ENCODE measurements at places on chromosomes 13 and 19.

DNA sequence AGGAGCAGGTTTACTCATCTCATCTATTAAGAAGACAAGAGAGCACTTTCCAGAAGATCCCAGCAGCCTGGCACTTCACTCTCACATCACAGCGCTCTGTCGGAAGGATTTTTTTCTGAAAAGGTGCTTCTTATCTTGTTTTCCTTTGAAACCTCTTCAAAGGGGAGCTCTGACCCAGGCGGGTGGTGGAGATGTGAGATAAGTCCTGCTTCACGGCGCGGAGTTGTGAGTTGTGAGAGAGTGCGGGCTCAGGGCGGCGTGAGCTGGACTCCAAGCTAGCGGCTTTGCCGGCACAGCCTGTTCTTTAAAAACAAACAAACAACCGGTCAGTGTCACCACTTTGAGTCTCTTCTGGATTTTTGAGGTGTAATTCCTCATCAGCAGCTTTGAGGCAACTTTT lies 169.0 kb upstream of the ARGLU1 start:
- no peak for DNase-seq

DNA sequence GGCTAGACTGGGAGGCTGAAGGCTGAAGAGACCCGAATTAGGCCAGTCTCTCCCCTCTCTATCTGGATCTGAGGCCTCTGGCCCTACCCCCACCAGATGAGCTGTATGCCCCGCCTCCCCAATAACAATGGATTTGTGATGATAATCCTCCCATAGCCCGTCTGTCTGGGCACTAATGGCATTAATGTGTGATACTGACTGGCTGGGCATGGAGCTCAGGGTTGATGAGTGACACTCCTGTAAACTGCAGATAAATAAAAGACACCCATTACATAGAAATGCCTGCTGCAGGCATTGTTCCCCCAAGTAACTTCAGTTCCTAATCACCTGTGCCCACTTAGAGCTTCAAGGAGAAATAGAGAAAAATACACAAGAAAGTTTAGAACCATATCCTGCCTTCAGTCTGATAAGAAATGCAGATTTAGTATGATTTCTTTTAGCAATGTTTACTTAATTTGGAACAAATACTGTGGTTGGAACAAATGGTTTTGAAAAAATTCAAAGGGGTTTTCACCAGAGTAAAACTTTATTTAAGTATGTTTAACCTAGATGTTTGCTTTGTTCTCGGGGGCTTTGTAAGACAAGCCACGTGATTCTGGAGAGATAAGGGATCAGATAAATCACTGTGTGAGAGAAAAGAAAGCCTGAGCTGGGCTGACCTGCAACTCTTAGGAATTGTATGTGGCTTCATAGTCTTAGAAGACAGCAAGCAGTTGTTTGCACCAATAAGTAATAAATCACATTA lies 60.3 kb downstream of the TNFRSF19 start:
- DNase-seq = no peak

DNA sequence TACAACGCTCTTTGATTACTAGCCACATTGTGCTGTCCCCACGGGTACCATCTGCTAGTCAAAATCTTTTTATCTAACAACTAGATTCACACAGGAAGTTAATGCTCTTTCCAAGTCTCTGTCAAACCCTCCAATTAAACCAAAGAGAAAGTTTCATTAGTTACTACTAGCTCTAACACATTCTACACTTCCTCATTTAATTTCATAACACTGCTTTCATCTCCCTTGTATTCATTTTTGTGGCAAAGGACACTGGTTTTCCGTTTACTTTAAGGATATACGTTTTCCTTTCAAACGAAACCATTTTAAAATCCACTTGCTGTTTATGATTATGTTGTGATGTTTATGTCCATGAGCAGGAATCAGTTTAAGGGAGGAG lies 5.3 kb downstream of the DYRK1B start:
- no peak for DNase-seq

DNA sequence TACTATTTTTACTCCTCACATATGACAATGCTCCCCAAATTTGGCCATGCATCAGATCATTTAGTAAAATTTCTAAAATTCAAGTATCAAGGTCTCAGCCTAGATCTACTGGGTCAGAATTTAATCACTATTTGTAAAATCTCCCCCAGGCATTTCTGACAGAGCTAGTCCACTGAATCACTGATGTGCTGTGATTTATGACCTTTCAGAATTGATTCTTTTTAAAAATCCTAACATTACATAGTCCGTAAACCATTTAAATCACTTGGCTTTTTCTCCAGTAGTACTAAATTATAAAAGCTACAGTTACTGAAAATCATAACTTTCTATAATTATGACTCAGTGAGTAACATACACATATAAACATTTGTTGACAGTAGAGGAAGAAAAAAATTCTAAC lies 92.8 kb upstream of the RAP2A start:
- DNase-seq = no peak

GRCh38 chr13:111139873-111140561 lies 24.9 kb downstream of the ARHGEF7 start:
- DNase-seq = no peak

DNA sequence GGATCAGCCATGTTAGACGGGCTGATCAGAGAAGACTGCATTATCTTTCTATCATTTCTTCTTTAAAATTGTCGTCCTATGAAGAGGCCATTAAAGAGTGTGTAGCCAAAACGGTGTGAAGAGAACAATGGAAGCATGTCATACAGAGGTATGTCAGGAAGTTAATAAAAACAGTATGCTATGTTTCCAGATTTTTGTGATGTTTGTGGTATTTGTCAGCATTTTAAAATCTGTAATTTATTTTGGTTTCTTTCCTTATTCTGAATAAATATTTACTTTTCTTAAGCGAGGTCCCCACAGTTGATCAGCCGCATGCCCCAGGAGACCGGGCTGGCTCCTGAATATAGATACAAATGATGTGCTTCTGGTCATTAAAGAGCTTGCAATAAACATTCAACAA lies 142.9 kb upstream of the SERP2 start:
- no peak for DNase-seq

DNA sequence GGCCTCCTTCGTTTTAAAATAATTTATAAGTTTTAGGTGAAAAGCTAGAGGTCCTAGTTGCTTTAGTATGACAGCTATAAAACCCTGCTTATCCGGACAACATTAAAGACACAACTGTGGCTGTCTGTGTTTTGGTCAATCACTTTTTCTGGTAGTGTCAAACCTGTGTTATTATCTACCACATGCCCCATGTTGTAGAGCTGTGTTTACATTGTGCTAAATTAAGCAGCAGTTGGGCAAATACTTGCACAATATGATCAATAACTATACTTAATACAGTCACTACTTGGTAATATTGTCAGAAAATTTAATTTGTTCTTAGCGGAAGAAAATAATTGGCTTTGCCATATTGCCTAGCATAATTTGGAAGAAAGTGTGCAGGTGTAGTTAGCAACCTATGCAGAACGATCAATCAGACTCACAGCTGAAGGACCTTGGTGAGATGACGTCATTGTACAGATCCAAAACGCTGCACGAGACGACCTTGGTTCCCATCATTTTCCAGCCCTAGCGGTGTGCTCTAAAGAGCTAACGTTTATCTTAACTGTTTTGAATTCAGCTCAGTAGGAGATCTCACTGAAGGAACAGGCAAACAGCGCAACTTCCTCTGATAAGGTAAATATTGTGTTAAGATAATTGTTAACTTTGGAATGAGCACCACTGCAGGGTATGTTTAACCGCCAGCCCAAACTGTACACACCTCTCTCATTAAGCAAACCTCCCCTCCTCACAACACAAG lies 476.6 kb downstream of the IRS2 start:
- DNase-seq = no peak

DNA sequence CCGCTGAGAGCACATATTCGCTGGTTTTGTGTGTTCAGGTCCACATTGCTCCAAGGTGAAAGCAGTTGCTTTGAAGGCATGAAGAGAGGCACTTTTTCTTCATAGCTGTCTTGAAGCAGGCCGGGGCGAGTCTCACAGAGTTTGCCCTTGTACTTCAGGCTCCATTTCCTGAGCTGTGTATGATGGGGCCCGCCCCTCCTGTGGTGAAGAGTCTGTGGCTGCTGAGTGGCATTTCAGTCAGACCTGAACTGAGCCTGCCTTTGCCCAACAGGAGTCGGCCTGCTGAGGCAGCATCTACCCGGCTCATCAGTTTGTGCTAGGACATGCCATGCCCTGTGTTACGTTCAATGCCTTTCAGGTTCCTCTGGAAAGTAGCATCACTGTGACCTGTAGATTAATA lies 44.4 kb upstream of the C1QTNF9 start:
- no peak for DNase-seq

GRCh38 chr19:43704002-43704705 lies 11.7 kb upstream of the IRGC start:
- DNase-seq = peak; percentile 47

DNA sequence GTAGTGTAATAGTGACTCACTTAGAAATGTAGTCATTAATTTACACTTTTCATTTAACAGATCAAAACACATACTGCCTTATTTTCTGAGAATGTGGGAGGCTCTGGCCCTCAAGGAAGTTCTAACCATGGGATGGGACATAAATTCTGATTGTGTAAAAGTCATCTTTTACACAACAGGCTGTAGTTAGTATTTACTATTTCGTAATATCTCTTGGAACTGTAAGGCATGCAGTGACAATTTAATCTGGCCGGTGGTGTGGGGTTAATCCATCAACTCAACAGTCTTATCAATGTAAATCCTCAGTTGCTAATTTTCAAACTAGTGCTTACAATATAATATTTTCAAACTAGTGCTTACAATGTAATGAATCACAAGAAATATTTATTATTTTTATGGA lies 1599.2 kb downstream of the EFNB2 start:
- no peak for DNase-seq

DNA sequence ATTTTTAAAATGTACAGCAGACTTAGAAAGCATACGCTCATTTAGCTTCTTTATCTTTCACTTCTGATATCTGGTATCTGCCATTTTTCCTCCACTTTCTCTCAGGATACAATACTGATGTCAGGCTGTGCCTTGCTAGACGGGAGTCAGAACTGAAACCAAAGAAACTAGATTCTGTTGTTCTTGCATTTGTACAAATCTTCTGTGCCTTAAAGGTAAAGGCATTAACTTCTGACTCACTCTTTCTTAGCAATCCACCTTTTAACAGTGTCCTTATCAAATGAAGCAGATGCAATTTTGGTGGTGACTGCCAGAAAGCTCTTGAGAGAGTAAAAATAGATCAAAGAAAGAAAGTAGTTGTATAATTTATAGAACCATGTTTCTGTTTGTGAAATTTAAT lies 370.4 kb downstream of the PCDH20 start:
- no peak for DNase-seq

- no peak for DNase-seq
Observed at GRCh38 chr19:5978606-5979552, 939 bp upstream of the RANBP3 start.

- no peak for DNase-seq
Observed at GRCh38 chr13:46801858-46802257, 4.9 kb upstream of the ESD start.

DNA sequence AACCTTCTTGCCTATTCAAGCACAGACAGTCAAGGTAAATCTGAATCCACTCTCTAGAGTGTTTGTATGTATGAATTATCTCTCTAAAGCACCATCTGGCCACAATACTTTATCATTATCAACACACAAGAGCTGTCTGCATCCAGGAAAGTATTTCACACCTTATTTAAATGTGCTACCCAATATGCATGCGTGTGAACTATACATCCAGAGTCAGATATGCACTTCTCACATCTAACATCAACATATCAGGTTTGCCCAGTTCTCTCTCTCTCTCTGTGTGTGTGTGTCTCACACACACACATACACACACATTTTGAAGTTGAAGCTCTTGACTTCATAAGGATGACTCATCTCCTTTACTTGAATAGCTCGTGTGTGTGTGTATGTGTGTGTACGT lies 697.5 kb upstream of the PCDH20 start:
- DNase-seq = no peak

- no peak for DNase-seq
Observed at GRCh38 chr13:102191951-102192502, 209.8 kb downstream of the FGF14 start.

- DNase-seq = no peak
Observed at GRCh38 chr19:12891553-12892021, 627 bp downstream of the GCDH start.

DNA sequence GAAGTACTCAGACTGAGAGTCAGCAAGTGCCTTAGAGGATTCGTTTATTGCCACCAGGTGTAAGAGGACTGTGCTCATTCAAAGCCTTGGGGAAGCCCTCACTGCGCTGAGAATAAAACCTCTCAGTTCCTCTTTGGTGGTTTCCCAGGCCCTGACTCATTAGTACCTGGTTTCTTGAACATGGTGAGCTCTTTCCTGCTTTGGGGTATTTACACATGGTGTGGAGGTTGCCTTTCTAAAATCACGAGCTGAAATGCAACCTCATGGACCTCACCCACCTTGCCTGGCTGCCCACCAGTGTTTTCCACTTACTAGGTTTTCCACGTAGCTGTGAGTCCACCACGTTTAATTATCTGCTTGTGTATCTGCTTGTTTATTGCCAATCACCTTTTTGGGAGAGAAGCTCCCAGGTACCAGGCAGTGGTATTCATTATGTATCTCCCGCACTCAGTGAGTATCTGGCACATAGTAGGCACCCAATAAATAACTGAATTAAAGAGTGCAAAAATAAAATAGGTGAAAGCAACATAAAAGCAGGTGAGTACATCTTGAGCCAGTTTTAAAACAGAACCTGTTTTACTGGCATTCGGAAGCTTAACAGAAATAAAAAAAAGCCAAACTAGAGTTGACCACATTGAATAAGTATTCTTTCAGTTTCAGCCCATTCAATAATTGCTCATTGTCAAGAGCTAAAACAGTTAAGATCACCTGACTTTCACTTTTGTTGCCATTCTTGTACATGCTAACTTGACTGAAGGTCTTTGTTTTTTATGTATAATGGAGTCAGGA lies 533.0 kb downstream of the MYO16 start:
- DNase-seq = no peak

DNA sequence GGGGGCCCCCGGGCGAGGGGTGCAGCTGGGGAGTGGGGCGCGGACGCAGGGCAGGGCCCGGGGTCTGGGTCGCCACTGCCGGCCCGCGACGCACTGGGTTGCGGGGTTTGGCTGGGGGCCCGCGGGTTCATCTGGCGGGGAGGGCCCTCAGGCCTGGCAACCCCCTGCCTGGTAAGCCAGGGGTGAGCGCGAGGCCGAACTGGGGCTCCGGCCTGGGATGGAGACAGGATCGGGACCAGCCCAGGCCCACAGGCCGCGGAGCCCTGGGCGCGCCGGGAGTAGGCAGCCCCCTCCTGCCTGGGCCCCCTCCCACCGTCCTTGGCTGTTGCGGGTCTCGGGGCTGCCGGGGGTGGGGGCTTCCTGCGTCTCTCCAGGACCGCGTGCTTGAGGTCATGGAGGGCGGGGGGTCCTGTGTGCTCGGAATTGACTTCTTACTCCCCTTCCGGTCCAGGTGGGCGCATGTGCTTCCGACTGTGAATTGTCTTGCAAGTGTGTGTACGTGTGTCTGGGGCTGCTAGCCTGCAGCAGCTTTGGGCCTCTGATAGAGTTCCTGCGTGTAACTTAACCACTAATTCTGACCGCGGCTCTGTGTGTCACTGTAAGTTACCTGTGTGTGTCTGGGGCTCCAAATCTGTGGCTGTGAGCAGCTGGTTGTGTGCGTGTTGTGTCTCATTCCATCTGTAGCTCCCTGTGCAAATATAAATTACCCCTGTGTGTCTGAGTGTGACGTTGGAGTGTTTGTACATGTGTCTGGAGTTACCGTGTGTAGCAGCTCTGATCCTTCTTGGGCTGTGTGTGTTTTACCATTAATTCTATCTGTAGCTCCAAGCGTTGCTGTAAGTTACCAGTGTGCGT lies 751 bp downstream of the GRAMD1A start:
- peak; percentile 85 for DNase-seq
